Activated T-cell treated with anti-CD3 and anti-CD28 coated beads, Interleukin-2, amount 50 U/mL, for 24 hours (primary cell): ENCODE measurements at places on chromosomes 12 and 14.

DNA sequence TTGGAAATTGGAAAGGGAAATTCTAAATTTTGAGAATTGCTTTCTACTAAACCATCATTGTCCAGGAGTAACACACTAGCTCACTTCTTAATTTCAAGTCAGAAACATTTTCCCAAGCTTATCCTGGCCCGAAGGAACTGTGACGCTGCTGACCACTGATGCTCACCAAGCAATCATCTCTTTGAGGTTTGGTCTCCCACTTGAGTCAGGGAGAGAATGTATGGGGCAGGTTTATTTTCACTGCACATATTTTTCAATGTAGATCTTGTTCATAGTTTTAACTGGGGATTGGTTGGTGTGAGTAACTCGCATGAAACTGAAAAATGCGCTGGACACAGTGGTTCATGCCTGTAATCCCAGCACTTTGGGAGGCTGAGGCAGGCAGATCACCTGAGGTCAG is 12.9 kb upstream of the RNASE10 start:
- H3K4me1 ChIP-seq: peaks cover 66% of the 10 kb centered on the region
- DNase-seq: no peak
- H3K27me3 ChIP-seq: no peaks in the 10 kb centered on the region
- H3K36me3 ChIP-seq: no peaks in the 10 kb centered on the region
- H3K27ac ChIP-seq: no peak overlapping the region

- H3K4me3 ChIP-seq: no peak overlapping the region
- H3K4me1 ChIP-seq: no peaks in the 10 kb centered on the region
- no peak for DNase-seq
- H3K27ac ChIP-seq: no peak overlapping the region
- peaks cover 3% of the 10 kb centered on the region for H3K27me3 ChIP-seq
- no peaks in the 10 kb centered on the region for H3K36me3 ChIP-seq
These were observed 12.2 kb upstream of the ARHGAP5 start for GRCh38 chr14:32064931-32065330.

GRCh38 chr14:95156161-95157047 is 925 bp downstream of the DICER1 start:
- peak overlapping the region; percentile 87 for H3K4me3 ChIP-seq
- peak; percentile 70 for DNase-seq

DNA sequence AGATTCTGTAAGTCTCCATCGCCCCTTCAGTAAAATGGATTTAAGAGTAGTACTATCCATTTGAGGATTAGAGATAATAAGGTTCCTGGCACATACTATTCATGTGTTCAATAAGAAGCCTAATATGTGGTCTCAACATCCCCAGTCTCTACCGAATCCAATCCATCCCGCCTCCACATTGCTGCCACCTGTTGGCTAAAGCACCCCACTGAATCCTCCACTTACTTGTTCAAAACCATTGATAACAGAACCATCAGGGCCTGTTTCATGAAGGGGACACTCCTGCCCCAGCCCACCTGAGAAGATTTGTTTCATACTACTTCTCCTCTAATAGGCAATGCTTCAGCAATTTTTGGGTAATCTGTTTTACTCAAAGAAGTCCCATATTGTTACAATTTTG is 147.5 kb downstream of the SLC2A13 start:
- no peaks in the 10 kb centered on the region for H3K27me3 ChIP-seq
- H3K4me1 ChIP-seq: no peaks in the 10 kb centered on the region
- H3K36me3 ChIP-seq: no peaks in the 10 kb centered on the region
- DNase-seq: no peak

- H3K36me3 ChIP-seq: no peaks in the 10 kb centered on the region
- no peak overlapping the region for H3K4me3 ChIP-seq
- H3K4me1 ChIP-seq: no peaks in the 10 kb centered on the region
- peaks cover 2% of the 10 kb centered on the region for H3K27me3 ChIP-seq
- no peak for DNase-seq
- H3K27ac ChIP-seq: no peak overlapping the region
These were observed 59.3 kb downstream of the UNC79 start for GRCh38 chr14:93490001-93490400.

- peaks cover 39% of the 10 kb centered on the region for H3K4me1 ChIP-seq
- H3K4me3 ChIP-seq: no peak overlapping the region
- no peaks in the 10 kb centered on the region for H3K27me3 ChIP-seq
- H3K36me3 ChIP-seq: no peaks in the 10 kb centered on the region
- H3K27ac ChIP-seq: no peak overlapping the region
- no peak for DNase-seq
These were observed 12.4 kb upstream of the EVL start for GRCh38 chr14:100052819-100053218.

DNA sequence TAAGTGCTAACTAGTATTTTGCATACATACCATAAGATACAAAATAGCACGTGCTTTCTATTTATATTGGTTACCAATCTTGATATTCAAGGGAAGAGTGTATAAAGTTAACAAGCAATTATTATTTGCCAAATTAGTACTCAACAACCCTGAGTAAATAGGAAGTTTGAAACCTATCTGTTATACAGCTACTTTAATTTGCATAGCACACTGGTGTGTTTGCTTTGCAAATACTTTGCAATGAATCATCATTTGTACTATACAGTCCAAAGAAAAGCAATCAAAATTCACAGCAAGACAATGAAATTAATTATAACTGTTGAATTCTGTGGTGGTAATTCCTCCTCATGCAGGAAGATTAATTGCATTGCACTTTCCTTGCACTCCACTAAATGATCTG is 469.1 kb downstream of the PRKD1 start:
- H3K27ac ChIP-seq: no peak overlapping the region
- H3K36me3 ChIP-seq: no peaks in the 10 kb centered on the region
- H3K4me3 ChIP-seq: no peak overlapping the region
- no peak for DNase-seq

GRCh38 chr14:101350021-101350420 is 211.3 kb upstream of the DIO3 start:
- H3K4me3 ChIP-seq: no peak overlapping the region
- H3K27ac ChIP-seq: no peak overlapping the region
- no peaks in the 10 kb centered on the region for H3K4me1 ChIP-seq
- no peaks in the 10 kb centered on the region for H3K36me3 ChIP-seq

DNA sequence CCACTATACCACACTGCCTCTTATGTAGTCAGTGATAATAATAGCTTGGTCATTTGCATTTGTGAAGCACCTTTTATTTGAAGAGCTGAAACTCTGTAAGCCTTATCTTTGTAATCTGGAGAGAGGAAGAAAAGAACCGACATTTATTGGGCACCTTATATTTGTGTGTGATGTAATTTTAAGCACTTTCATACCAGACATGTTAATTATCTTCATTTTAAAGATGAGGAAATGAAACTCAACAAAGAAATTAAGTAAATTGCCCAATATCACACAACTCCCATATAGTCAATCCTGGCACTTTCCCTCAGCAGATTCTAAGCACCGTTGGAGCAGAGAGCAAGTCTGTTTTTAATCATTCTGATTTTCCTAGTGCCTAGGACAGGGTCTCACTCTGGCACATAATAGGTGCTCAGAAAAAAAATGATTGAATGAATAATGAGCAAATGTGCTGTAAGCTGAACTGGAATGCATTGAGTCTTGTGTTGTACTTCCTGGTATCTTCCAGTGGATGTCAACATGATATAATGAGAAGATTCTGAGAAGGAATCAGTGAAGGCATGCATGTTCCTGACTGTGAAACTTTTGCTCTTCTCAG is 418.9 kb downstream of the ZFP36L1 start:
- no peak overlapping the region for H3K27ac ChIP-seq
- no peaks in the 10 kb centered on the region for H3K27me3 ChIP-seq
- H3K36me3 ChIP-seq: no peaks in the 10 kb centered on the region
- peaks cover 64% of the 10 kb centered on the region for H3K4me1 ChIP-seq

DNA sequence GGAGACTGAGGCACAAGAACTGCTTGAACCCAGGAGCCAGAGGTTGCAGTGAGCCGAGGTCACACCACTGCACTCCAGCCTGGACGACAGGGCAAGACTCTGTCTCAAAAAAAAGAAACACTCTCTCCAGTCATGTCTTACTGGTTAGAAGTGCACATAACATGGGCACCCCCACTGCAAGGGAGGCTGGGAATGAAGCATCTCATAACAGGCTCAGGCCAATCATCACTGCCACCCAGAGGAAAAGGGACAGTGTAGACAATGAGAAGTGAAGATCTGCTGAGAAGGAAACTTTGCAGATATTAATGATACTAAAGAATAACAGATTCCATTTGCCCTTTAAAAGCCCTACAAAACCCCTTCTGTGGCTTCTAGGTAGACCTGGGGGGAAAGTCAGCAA is 66.9 kb downstream of the ITPK1 start:
- DNase-seq: no peak
- peaks cover 28% of the 10 kb centered on the region for H3K4me1 ChIP-seq
- H3K4me3 ChIP-seq: no peak overlapping the region

DNA sequence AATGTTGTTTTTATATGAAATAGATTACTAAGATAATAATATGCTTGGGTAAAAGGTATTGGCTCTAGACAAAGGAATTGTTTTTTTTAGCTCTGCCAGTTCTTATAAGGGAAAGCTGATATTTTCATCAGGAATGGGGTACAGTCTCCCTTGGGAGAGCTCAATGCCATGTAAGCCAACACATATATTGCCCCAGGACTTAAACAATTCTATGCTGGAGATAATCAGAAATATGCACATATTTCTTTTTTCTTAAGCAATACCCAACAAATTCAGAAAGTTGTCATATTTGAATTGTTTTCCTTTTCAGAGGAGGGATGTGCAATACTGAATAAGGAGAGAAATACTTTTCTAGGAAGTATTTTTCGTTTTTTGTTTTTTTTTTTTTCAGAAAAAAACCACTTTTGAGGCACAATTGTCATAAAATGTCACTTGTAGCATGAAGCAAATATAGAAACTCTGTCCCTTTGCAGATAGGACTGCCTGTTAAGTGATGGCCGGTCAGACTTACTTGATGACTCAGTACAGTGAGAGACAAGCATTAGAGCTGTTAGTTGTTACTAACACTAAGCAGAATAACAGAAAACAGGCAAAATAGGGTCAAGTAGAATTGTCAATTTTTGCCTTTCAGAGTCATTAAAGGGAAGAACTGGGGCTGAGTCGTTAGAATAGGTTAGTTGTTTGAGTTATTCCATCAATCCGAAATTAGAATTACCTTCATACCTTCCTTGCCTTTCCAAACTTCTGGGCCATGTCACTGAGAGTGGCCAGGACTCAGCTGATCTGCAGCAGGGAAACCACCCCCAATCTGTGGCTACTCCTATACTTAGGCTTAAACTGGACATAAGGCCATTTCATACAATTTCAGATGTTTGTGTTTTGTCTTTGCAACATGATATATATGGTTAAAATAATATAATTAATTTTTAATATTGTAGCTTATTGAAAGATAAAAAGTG is 168.1 kb downstream of the SLC38A4 start:
- peaks cover 30% of the 10 kb centered on the region for H3K4me1 ChIP-seq
- no peaks in the 10 kb centered on the region for H3K27me3 ChIP-seq
- no peak overlapping the region for H3K27ac ChIP-seq
- no peaks in the 10 kb centered on the region for H3K36me3 ChIP-seq

- no peak overlapping the region for H3K27ac ChIP-seq
- H3K27me3 ChIP-seq: no peaks in the 10 kb centered on the region
- no peak for DNase-seq
- peaks cover 3% of the 10 kb centered on the region for H3K4me1 ChIP-seq
These were observed 32.4 kb upstream of the HELB start for GRCh38 chr12:66269757-66270383.

GRCh38 chr14:78530078-78530477 is 359.9 kb downstream of the NRXN3 start:
- H3K4me3 ChIP-seq: no peak overlapping the region
- H3K36me3 ChIP-seq: no peaks in the 10 kb centered on the region
- H3K4me1 ChIP-seq: no peaks in the 10 kb centered on the region
- DNase-seq: no peak

GRCh38 chr12:50626026-50626425 is 121.2 kb downstream of the DIP2B start:
- H3K27me3 ChIP-seq: no peaks in the 10 kb centered on the region
- no peak overlapping the region for H3K4me3 ChIP-seq
- H3K4me1 ChIP-seq: peaks cover 42% of the 10 kb centered on the region
- no peak for DNase-seq

DNA sequence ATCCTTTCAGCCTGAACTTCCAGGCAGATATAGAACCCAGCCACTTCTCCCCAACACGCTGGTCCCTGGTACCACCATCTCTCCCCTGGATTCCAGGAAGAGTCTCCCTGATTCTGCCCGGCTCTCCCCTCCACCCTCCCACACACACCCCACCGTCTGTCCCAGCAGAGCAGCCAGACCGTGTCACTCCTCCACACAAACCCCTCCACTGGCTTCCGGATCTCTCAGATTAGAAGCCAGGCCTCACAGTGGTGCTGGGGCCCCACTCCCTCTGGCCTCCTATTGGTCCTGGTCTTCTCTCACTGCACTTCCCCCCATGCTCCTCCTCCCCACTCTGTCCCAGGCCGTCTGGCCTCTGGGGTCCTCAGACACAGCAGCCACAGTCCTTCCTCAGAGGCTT is 52.4 kb upstream of the CDKN3 start:
- no peaks in the 10 kb centered on the region for H3K36me3 ChIP-seq
- peaks cover 10% of the 10 kb centered on the region for H3K27me3 ChIP-seq
- no peak for DNase-seq
- no peak overlapping the region for H3K4me3 ChIP-seq
